MV-4-11 (cell line): ENCODE measurements at places on chromosomes 2 and 18.

- no peak for DNase-seq
Observed at GRCh38 chr2:28413152-28413898, 20.7 kb downstream of the FOSL2 start.

DNA sequence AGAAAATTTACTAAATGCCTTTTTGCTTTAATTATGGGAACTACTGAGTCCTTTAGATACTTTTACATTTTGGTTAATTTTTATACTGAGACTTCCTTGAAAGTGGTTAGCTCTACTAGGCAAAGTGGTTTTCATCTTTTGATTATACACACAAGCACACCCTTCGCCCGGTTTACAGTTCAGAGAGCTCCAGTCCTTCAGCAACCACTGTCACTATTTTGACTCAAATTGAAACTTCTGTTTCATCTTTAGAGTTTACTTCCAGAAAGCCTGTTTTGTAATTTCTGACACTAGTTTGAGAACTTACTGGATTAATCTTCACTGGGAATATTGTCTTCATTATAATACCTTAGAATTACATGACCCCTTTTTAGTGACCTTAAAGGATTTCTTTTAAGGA is 140.3 kb upstream of the FOSL2 start:
- DNase-seq = peak; percentile 67

DNA sequence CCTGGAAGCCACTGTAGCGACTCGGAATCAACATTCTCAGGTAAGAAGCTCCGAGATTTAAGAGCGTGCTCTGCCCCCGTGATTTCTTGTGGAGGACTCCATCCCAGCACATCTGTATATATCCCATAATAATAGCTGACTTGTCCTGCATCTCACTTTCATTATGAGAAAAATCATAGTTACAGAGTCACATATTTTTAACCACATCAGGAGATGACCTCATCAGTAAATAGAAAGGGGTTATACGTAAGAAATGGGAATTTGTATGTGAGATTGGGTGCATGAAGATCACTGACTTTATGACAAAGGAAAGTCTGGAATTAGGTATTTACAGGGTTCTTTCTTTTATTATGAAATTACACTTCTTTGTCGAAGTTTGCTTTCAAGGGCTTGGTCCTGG is 16.4 kb upstream of the TMEM18 start:
- no peak for DNase-seq

DNA sequence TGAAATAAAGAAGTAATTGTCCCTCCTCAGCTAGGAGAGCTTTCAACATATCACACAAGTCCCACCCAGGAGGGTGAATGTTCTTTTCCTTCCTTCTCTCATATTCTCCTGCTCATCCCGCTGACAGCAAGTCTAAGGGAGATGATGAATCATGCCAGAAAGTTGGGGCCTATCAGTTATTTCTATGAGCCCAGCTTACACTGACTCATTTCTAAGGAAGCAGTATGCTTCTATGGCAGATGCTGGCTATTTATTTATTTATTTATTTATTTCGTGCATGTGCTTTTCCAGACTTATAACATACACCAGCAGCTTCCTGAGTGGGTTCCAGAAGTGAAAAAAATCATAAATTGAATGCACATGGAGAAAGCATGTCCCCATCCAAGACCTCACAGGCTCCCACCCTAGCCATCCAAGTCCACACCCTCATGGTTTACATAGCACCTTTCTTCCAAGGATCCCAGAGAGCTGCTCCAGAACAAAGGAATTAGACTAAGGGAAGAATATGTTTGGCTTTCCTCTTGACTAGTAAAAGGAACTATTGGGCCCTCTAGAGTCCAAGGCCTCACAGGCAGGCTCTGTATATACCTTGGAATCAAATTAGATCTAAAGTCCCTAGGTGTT is 1074.2 kb upstream of the ZEB2 start:
- DNase-seq = no peak

DNA sequence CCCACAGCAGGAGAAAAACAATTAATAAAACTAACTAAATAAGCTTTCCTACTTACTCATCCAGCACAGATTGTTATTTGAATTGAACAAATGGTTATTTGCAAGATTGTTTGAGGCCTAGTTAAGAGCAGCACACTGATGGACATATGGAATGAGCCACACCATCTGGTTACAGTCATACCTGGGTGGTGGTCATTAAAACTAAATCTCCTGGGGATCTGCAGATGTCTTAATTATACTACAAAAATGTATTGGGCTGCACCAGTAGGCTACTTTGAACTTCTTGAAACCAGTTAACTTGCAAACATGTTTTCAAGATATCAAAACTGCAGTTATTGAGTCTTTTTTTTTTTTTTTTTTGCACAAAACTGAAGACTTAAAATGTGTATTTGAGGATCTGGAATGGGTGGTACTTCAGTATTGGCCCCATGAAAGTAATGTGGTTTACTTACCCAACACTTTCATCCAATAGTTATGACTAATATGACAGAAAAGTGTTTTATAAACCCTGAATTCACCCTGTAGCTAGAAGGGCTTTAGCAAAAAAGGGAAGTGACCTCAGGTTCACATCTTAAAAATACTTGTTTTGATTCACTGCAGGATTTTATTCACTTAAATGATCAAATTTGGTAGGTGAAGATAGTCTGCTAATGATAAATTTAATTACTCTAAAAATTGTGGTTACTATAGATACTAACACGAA is 10.8 kb downstream of the AGFG1 start:
- peak; percentile 95 for DNase-seq

GRCh38 chr18:31723639-31723989 is 37.1 kb downstream of the SLC25A52 start:
- DNase-seq = no peak

DNA sequence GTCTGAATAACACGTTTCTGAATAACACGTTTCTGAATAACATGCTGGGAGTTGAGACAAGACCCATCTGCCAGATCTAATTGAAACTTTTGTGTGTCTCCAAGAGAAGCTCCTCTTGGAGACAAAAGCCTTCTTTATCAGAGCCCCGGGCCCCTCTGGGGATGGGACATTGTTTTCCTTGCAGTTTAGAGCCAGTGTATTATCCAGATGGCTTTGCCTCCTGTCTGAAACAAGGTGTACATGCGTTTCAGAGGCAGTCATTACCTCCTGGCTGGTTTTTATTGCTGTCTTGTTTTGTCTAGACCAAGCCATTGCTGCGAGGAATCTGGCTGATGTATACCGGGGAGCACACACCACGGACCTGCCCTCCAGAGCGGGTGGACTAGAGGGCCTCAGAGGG is 7.8 kb downstream of the FOSL2 start:
- DNase-seq = no peak

GRCh38 chr2:217866457-217866856 is 136.3 kb downstream of the TNS1 start:
- no peak for DNase-seq

DNA sequence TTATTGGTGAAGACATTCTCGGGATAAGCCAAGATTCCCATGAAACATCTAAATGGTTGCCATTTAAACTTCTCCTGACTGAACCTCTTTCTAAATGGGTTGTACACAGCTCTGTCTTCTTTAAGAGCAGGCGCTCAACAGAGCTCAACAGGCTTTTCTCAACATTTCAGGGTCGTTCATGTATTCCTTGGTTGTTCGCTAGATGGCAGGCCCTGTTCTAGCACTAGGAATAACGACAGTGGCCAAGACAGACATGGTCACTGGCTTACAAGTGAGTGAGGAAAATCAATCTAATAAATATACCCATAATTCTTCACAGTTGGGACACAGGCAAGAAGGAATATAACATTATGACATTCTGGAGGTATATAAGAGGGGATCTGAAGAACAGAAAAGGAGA is 154.5 kb downstream of the SMAD2 start:
- no peak for DNase-seq

- DNase-seq = peak; percentile 52
Observed at GRCh38 chr2:200616193-200616592, 30.4 kb downstream of the AOX1 start.

DNA sequence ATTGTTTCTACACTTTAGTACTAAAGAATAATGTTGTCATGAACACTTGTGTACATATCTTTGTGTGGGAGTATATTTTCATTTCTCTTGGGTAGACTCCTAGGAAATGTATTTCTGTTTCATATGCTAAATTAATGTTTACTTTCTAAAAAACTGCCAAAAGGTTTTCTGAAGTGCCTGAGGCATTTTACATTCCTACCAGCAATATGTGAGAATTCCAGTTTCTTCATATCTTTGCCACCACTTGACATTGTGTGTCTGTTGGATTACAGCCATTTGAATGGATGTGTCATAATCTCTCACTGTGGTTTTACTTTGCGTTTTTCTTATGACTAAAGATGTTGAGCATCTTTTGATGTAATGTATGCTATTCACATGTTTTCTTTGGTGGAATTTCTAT is 428.2 kb upstream of the KCNH7 start:
- peak; percentile 52 for DNase-seq

DNA sequence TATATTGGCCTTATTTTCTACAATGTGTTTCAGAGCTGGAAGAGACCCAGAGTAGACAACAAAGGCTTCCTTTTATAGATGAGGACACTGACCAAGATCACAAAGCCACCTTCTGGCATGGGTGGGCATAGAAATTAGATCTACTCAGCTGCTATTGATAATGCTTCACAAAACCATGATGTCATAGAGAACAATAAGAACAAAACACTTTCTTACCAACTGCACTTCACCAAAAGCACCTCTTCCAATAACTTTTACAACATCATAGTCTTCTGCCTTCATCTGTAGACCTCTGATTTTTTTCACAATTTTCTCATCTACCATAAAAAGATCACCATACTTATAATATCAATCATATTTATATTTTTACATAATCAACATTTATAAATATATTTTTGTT is 58.1 kb downstream of the ROCK2 start:
- DNase-seq = no peak

DNA sequence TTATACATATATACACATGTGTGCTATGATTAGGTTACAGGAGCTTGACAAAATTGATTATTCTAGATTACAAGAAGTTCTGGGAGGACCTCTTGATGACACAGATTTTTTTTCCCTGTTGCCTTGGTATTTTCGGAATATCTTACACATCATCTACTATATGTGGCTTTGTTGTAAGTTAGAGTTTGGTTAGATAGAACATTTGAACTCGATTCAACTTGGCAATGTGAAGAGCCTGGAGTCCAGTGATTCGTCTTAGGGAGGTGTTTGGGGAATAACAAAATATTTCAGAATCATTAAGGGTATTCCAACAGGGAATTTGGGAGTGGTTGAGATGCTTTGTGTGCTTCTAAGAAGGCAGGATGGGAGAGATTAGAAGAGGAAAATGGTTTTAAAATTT is 39.3 kb upstream of the EFEMP1 start:
- no peak for DNase-seq

DNA sequence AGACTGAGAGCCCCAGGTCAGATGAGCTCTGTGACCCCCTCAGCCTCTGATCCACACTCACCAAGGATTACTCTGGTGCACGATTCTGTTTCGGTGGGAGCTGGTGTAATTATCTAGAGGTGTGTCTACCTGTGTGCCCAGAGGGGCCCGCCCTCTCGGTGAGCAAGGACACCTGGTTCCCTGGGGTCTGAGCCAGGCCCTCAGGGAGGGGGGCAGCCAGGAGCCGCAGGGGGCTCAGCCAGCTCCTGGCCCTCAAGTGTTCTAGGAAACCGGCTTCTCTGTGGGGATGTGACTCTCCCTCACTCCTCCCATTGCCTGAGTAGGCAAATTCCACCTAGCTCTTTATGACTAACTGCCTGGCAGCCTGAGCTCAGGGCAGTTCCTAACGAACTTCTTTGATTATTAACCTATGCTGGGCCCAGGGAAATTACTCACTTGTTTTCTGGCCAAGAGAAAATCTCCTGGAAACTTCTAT is 17.4 kb downstream of the AGAP1 start:
- no peak for DNase-seq

DNA sequence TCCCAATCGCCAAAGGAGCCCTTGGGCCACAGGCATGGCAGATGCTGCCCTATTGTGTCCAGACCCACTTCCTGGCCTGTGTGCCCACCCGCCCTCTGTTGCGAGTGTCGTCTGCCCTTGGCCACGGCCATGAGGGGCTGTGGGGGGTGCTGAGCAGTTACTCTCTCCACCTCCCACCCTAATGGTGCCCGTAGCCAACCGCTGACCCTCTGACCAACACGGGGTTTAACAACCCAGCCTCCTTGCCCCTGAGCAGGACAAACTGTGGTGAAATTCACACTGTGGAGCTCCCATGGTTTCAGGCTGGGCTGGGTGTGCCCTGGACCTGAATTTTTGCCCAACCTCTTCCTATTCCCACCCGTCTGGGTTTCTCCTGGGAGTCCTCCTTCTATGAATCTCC is 145.7 kb upstream of the HDAC4 start:
- no peak for DNase-seq

DNA sequence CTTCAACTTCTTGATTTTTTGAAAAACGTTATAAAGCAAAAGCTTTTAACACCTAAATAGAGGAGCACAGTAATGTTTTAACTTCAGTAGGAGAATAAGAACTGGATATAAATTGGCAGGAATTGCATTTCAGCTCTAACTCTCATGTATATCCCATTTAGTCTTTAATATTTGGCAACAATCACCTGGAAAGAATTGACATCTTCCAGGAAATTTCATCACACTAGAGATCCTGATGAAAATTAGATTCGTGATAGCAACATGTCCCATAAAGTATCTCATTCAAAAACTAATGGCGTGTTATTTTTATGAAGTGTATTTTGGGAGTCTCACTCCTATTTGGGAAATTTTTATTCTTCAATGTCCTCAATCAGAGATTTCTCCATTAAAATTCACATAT is 131.1 kb upstream of the DNAJC10 start:
- no peak for DNase-seq

DNA sequence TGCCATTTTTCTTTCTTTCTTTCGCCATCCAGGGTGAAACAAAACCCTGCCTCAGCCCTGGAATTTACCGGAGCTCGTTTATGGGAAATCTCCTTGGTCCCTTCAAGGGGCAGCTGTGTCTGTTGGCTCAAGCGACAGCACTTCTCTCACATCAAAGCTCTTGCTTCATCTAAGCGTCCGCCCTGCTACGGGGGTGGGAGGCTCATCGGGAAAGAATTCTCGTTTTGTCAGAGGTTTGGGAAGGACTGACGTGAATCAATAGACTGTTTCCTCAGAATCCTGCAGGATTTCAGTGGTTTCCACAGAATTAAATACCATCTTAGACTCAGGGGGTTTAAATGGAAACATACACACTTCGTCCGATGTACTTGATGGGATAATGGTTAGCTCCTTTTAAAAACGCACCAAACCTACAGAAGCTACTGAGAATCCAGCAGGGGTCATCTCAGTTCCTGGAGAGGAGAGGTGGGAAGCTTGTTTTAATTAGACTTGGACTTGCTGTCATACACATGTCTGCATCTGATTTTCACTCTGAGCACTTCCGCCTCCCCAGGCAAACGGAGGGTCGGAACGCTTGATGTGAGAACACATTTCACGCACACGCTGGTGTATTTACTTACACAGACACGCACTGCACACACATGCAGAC is 91.6 kb downstream of the ASB1 start:
- DNase-seq = no peak
